Progenitor cell of endocrine pancreas (in vitro differentiated cells): ENCODE measurements at places on chromosomes 11 and 22.

DNA sequence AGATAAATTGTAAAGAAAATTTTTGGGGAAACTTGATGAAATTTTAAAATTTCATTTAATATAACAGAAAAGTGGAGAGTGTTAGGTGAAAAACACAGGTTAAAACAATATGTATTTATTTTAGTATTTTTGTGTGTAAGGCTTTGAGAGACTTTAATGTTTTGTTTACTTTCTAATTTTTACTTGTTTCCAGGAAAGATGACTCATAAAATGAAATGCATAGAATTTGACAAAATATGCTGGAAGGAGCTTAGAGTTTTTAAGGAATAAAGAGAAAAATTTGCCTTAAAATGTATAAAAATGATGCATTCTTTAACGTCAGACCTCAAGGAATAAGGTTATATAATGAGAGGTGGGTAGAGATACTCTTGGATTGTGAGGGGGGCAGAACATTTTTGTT, 1205.1 kb upstream of the CNTN5 start:
- no peak for DNase-seq

DNA sequence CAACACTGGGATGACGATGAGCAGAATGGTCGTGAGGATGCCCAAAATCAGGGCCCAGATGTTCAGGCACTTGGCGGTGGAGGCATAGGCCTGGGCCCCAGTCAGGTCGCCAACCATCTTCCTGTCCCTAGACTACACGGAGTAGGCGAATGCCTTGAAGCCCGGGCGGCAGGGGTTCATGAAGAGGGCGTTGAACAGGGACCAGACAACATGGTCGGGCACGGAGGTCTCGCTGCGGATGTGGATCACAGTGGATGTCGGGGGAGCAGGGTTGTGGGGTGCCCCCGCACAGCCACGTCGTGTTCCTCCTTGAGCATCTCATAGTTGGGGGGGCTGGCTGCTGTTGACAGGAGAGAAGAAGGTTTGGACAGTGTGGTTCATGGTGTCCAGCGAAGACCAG, 9.5 kb downstream of the MYEOV start:
- no peak for DNase-seq

- DNase-seq = no peak
Measured at GRCh38 chr11:32893093-32893342, 407 bp downstream of the QSER1 start.

- DNase-seq = no peak
Measured at GRCh38 chr11:46222490-46223251, 54.8 kb upstream of the CREB3L1 start.

DNA sequence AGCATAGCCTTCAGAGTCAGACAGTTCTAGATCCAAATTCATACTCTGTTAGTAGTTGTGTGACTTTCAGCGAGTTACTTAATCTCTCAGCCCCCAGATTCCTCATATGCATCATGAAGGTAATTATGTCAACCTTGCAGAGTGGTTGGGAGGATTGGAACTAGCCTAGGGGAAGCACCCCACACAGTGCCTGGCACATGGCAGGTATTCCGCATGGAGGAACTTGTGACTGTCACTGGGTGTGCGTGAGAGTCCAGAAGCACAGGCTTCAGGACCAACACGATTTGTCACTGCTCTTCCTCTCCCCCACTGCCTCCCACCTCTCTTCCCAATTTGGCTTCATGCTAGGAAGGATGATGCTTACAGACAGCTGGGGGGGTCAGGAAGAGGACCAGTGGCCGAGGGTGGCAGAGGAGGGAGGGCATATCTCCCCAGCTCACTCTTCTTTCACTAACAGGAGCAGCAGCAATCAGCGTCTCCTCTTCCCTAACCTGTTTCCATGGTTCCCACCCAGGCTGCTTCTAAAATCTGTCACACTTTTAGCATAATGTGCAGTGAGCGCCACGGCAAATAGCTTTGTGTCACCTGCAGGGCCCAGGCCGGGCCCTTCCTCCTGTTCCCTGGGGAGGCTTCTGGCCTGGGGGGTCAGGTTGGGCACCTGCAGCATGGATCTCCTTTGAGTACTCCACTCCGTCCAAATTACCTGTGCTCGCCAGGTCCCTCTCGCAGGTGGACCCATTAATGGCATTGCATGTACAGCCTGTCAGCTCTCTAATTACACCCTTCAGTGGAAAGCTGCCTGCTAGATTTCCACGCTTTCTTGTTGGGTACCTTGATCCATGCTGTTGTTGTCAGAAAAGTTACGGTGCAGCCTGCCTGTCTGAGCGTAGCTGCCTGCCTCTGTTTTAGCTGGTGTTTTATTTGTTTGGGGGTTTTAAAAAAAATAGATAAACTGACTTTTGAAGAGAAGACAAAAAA, 400.4 kb downstream of the NXPE2 start:
- DNase-seq = no peak

- DNase-seq = no peak
Measured at GRCh38 chr11:9075556-9075955, 15.8 kb downstream of the SCUBE2 start.
